Stimulated activated CD8-positive, alpha-beta memory T cell treated with anti-CD3 and anti-CD28 coated beads, Interleukin-4, amount 100 ng/mL, for 1 hour (primary cell): ENCODE measurements at places on chromosomes 5 and 9.

DNA sequence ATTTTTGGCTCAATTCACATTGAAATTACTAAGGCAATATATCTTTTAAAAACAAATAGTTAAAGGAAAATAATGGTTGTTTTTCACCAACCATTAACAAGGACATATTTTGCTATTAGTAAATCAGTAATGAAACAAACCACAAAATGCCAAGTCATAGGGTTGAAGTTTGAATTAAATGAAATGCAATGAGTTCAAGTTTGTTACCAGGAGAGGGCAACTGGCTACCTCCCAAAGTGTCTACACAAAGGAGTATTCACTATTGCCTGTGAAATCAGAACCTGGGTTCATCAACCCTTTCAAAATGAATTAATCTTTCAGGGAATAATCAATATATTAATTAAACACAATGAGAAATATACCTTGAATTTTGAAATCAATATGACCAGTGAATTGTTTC lies 138.4 kb upstream of the DMRTA1 start:
- DNase-seq = no peak

DNA sequence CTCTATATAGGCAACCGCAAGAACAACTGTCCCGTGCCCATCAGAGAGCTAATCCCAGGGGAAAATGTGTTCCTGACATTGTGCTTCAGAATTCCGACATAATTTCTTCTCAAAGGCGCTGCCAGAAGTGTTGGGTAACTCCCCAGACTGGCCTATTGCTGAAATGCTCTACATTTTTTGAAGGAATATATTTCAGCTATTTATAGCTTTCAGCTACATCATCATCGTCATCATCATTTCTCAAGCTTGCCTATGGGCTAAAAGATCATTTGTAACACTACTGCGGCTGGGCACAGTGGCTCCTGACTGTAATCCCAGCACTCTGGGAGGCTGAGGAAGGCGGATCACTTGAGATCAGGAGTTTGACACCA lies 49.7 kb downstream of the MYO10 start:
- DNase-seq = no peak

DNA sequence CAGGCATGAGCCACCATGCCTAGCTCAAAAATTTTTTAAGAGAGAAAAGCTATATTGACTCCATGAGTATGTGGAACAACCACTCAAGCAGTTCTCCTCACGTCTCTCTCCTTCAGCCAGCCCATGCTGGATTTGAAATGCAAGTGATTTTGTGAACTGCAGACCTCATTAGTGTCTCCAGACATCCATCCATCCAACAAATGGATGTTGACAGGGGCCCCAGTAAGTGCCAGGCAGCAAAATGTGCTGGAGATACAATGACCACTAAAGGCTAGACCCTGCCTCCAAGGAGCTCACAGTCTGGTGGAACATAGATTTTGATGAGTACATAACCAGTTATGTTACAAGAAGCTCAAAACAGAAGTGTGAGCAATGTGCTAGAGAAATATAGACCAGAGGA lies 37.1 kb upstream of the PPARGC1B start:
- DNase-seq = no peak

- no peak for DNase-seq
These were observed 8.8 kb downstream of the CLPTM1L start for GRCh38 chr5:1336106-1336561.

DNA sequence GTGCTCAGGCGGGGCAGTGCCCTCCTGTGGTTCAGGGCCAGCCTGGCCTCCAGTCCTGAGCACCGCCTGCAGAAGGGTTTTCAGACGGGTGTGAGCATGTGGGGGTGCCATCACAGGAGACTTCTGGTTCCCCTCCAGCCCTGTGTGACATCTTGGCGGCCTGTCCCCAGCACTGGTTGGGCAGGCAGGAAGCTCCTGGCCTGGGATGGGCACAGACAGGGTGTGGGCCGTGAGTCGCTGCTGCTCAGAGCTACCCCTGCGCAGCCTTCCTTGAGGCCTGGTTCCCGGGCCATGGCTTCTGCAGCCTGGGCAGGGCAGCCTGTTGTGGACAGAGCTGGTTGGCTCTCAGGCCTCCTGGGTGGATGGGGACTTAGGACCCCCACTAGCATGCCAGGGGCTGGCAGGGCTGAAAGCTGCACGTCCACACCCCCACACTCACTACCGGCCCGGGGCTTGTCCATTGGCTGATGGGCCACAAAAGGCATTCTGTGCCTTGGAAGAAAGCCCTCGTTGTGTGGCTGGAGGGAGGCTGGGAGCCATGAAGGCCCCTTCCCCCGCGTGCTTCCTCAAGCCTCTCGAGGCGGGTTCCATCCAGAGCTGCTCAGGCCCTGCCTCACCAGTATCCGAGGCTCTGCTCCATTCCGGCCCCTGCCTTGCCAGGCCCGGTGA lies 58.7 kb downstream of the RXRA start:
- DNase-seq = no peak
